ENCODE measurements at places on chromosomes 3 and 15. TPM values are rescaled to one million over a fixed set of nuclear protein-coding genes. Genes with fewer than 3 reads are reported as not detected.
A peak's percentile ranks its signal among the peaks of the same experiment; 100 is the strongest.

DNA sequence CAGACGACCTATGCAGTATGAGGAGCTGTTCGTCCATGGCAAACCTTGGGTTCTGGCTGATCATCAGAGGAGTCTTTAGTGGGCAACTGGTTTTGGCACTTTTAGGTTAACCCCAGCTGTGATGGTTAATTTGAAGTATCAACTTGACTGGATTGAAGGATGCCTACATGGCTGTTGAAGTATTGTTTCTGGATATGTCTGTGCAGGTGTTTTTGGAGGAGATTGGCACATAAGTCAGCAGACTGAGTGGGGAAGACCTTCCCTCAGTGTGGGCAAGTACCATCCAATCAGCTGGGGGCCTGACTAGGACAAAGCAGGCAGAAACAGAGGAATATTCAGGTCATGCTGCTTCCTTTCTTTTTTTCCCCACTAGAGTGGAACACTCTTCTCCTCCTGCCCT, 284.1 kb downstream of the NFKBIZ start:
- no peaks in the 10 kb centered on the region for H3K36me3 ChIP-seq
- no peak for DNase-seq
- peaks cover 36% of the 10 kb centered on the region for H3K4me1 ChIP-seq
- H3K4me3 ChIP-seq = no peak overlapping the region
- H3K27me3 ChIP-seq = no peaks in the 10 kb centered on the region
- H3K27ac ChIP-seq = no peak overlapping the region

DNA sequence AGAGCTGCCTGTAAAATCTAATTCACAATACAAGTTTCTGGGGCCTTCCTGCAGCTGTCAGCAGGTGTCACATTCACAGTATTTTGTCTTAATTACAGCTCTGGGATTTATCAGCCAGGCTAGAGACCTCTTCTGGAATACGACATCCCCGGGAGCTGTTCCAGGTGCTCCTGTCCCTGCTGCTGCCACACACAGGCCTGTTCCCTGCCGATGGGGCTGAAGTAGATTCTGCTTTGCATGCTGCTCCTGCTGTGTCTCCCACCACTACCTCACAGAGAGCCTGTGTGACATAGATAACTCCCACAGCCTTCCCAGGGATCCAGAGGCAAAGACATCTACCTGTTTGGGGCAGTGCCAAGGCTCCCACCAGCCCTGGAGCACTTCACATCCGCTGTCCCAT, 20.4 kb downstream of the COLQ start:
- H3K4me3 ChIP-seq = no peak overlapping the region
- H3K27me3 ChIP-seq = no peaks in the 10 kb centered on the region
- H3K27ac ChIP-seq = no peak overlapping the region
- no peak for DNase-seq
- no peaks in the 10 kb centered on the region for H3K36me3 ChIP-seq

- no peak overlapping the region for H3K27ac ChIP-seq
- H3K27me3 ChIP-seq = no peaks in the 10 kb centered on the region
- H3K36me3 ChIP-seq = peaks cover 11% of the 10 kb centered on the region
- DNase-seq = no peak
- peaks cover 27% of the 10 kb centered on the region for H3K4me1 ChIP-seq
- no peak overlapping the region for H3K4me3 ChIP-seq
These were observed 3.7 kb downstream of the SETMAR start for GRCh38 chr3:4306860-4307259.

- no peak for DNase-seq
- H3K4me1 ChIP-seq = peaks cover 5% of the 10 kb centered on the region
- H3K27ac ChIP-seq = no peak overlapping the region
- H3K36me3 ChIP-seq = no peaks in the 10 kb centered on the region
- peaks cover 8% of the 10 kb centered on the region for H3K27me3 ChIP-seq
- H3K4me3 ChIP-seq = no peak overlapping the region
These were observed 6.9 kb downstream of the MITF start for GRCh38 chr3:69746119-69746518.

DNA sequence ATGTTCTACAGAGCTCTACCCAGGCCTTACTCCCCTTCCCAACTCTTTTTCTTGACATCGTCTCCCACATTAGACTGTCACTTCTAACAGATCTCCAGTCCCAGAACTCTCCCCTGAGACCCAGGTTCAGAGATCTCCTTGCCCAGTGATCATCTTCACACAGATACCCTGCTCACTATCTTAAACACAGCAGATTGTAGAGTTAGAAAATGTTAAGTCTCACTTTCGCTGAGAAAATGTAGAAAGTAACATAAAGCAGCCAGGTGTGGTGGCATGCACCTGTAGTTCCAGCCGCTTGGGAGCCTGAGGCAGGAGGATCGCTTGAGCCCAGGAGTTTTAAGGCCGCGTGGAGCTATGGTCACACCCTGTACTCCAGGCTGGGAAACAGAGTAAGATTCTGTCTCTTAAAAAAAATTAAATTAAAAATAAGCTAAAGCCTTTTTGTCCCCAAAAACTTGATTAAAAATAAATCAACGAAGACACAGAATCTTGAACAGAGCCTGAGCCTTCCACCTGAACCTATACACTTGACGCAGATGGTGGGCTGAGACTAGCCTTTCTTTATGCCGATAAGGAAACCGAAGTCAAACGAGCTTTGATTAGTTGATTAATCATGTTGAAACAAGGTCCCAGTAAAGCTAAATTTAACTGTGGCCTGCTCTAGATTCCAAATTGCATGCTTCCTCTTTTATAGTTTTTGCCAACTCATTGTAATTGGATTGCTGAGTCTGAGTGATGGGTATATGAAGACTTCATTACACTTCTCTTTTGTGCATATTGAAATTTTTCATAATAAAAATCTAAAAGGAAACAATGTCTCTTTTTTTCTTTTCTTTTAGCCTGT, 31.3 kb upstream of the BLM start:
- no peak for DNase-seq
- H3K4me3 ChIP-seq = no peak overlapping the region
- H3K27ac ChIP-seq = peak overlapping the region; percentile 92
- H3K36me3 ChIP-seq = no peaks in the 10 kb centered on the region

DNA sequence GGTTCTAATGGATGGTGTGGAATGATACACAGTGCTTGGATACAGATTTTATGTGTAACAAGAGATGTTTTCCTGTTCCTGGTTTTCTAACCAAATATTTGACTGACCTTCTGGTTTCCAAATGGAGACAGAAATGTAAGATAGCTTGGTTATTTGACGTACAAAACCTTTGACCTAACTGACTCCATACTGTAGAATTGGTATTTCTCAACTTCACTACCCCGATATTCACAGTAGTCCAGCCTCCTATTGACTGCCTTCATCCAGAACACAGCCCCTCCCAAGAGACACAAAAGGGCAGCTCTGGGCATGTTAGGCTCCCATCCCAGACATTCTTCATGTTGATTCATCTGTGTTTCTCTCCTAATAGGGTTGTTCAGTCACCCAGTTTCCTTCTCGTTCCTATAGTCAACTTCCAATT, 33.4 kb downstream of the MYO1E start:
- H3K27ac ChIP-seq = no peak overlapping the region
- peaks cover 2% of the 10 kb centered on the region for H3K27me3 ChIP-seq
- no peaks in the 10 kb centered on the region for H3K4me1 ChIP-seq
- no peaks in the 10 kb centered on the region for H3K36me3 ChIP-seq
- H3K4me3 ChIP-seq = no peak overlapping the region

The TLR9 gene
- 0.89 TPM for total RNA-seq

GRCh38 chr3:116306720-116307119, 138.6 kb downstream of the LSAMP start:
- no peaks in the 10 kb centered on the region for H3K36me3 ChIP-seq
- no peak for DNase-seq
- H3K4me3 ChIP-seq = no peak overlapping the region

- H3K27ac ChIP-seq = no peak overlapping the region
- no peaks in the 10 kb centered on the region for H3K36me3 ChIP-seq
- no peak overlapping the region for H3K4me3 ChIP-seq
- peaks cover 6% of the 10 kb centered on the region for H3K27me3 ChIP-seq
These were observed 175.3 kb upstream of the MITF start for GRCh38 chr3:69563981-69564380.

DNA sequence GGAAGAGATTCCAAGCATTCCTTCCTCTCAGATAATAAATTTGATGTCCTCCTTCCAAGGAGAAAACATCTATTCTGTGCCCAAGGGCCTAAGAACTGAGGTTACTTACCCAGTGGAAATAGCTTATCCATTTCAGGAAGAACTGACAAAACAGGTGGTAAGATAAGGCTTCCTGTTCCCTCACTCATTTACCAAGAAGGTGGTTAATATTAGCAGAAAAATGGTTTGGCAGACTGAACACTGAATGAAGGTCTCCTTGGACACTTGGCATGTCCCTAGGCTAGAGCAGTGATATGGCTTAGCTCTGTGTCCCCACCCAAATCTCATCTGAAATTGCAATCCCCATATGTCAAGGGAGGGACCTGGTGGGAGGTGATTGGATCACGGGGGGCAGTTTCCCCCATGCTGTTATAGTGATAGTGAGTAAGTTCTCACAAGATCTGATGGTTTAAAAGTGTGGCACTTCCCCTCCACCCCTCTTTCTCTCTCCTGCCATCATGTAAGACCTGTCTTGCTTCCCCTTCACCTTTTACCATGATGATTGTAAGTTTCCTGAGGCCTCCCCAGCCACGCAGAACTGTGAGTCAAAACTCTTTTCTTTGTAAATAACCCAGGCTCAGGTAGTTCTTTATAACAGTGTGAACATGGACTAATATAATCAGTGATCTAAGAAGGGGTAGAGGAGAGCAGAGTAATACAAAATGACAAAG, 127.4 kb downstream of the ST8SIA2 start:
- H3K4me1 ChIP-seq = peaks cover 1% of the 10 kb centered on the region
- DNase-seq = no peak
- no peak overlapping the region for H3K27ac ChIP-seq
- H3K36me3 ChIP-seq = no peaks in the 10 kb centered on the region

DNA sequence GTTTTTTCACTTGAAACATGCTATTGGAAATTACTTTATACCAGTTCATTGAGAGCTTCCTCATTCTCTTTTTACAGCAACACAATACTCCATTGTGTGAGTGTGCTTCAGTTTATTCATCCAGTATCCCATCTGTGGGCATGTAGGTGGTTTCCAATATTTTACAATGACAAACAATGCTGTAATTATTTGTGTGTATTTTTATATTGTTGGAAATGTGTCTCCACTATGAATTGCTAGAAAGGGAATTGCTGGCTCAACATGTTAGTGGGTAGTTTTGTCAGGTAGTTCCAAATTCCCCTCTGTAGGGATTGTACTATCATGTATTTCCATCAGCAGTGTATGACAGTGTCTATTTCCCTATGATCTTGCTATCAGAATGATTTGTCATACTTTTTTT, 65.8 kb upstream of the MAGI1 start:
- no peaks in the 10 kb centered on the region for H3K36me3 ChIP-seq
- no peak for DNase-seq
- no peak overlapping the region for H3K4me3 ChIP-seq
- H3K4me1 ChIP-seq = no peaks in the 10 kb centered on the region
- peaks cover 2% of the 10 kb centered on the region for H3K27me3 ChIP-seq
- no peak overlapping the region for H3K27ac ChIP-seq

GRCh38 chr15:88498996-88499395, 31.5 kb downstream of the MRPS11 start:
- no peak overlapping the region for H3K27ac ChIP-seq
- H3K4me1 ChIP-seq = peaks cover 2% of the 10 kb centered on the region
- no peak overlapping the region for H3K4me3 ChIP-seq
- no peaks in the 10 kb centered on the region for H3K27me3 ChIP-seq
- peaks cover 4% of the 10 kb centered on the region for H3K36me3 ChIP-seq

The GNAT1 gene
- not detected for total RNA-seq

- peaks cover 15% of the 10 kb centered on the region for H3K4me1 ChIP-seq
- no peaks in the 10 kb centered on the region for H3K27me3 ChIP-seq
- no peaks in the 10 kb centered on the region for H3K36me3 ChIP-seq
- no peak overlapping the region for H3K4me3 ChIP-seq
These were observed 72.3 kb downstream of the XXYLT1 start for GRCh38 chr3:195198426-195199346.

The CAMP gene
- not detected for total RNA-seq

The SEMA3B gene
- total RNA-seq = 0.37 TPM

DNA sequence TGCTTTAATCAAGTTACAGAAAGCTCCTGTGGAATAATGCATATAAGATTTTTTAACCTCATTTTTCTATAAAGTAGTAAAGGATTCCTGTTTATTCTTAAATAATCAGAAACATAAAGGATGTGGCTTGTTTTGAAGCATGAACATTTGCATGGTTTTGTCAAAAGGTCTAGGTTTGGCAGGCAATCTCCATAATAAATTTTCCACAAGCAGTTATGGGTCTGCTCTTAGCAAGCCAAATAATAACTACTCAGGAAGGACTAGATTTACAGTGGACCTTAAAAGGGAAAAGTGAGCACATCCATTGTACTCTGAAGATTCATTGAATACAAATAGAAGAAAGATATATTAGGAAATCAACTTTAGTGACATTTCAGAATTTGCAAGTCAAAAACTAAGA, 407.3 kb upstream of the CBLB start:
- H3K4me3 ChIP-seq = no peak overlapping the region
- peaks cover 16% of the 10 kb centered on the region for H3K4me1 ChIP-seq
- H3K27ac ChIP-seq = no peak overlapping the region
- no peak for DNase-seq

GRCh38 chr3:40445880-40446279, 11.3 kb upstream of the RPL14 start:
- H3K4me1 ChIP-seq = no peaks in the 10 kb centered on the region
- H3K36me3 ChIP-seq = no peaks in the 10 kb centered on the region
- H3K27me3 ChIP-seq = no peaks in the 10 kb centered on the region
- H3K27ac ChIP-seq = no peak overlapping the region
- no peak overlapping the region for H3K4me3 ChIP-seq

DNA sequence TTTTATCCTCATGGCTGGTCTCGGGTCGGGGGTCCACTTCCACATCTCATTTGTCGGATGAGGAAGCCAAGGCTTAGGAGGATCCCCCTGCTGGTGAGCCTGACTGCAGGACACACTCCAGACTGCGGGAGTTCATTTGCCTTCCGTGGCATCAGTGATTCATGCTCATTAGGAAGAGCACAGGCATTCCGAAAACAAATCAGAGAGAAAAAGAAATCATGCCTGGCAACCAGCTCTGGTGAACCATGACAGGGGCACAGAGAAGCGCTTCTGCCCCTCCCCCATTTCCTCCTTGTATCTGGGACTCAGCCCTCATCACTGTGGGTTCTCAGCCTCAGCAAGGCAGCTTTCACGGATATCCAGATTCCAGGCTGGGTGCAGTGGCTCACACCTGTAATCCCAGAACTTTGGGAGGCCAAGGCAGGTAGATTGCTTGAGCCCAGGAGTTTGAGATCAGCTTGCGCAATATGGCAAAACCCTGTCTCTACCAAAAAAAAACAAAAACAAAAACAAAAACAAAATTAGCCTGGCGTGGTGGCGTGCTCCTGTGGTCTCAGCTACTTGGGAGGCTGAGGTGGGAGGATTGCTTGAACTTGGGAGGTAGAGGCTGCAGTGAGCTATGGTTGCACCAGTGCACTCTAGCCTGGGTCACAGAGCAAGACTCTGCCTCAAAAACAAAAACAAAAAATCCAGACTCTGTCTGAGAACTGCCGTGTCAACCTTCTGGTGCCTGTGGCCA, 28.4 kb downstream of the IRAK2 start:
- peaks cover 85% of the 10 kb centered on the region for H3K4me1 ChIP-seq
- H3K27ac ChIP-seq = peak overlapping the region; percentile 96
- no peaks in the 10 kb centered on the region for H3K27me3 ChIP-seq

GRCh38 chr3:157438194-157438730, 1.6 kb downstream of the PTX3 start:
- H3K4me3 ChIP-seq = no peak overlapping the region
- H3K27ac ChIP-seq = no peak overlapping the region
- no peak for DNase-seq
- H3K36me3 ChIP-seq = no peaks in the 10 kb centered on the region
- H3K4me1 ChIP-seq = peaks cover 10% of the 10 kb centered on the region

Data from activated naive CD4-positive, alpha-beta T cell treated with anti-CD3 and anti-CD28 coated beads for 36 hours (primary cell).